ENCODE measurements at places on chromosomes 6 and 20. TPM values are rescaled to one million over a fixed set of nuclear protein-coding genes. Genes with fewer than 3 reads are reported as not detected.

DNA sequence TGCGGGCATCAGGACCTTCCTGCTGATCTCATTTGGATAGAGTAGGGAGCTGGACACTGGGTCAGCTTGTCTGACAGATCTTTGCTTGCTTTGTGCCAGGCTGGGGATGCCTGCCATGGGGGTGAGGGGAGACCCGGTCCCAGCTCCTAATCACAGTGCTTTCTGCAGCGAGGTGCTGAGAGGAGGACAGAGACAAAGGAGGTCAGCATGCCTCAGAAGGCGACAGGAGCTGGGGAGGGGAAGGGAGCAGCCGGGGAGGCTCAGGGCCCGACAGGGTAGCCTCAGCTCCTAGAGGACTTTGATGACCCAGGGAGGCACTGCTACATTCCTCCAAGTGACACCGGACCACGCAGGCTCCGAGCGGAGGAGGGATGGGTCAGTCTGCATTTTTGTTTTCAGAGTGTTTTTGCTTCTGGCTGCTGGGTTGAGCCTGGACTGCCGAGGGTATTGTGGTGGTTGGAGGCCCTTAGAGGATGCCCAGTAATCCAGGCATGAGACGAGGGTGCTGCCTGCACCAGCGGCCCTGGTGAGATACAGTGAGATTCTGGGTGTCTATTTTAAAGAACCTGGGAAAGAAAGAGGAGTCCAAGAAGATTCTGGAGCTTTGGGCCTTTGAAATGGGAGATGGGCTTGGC, 7.8 kb downstream of the RBM38 start:
- DNase-seq = no peak

DNA sequence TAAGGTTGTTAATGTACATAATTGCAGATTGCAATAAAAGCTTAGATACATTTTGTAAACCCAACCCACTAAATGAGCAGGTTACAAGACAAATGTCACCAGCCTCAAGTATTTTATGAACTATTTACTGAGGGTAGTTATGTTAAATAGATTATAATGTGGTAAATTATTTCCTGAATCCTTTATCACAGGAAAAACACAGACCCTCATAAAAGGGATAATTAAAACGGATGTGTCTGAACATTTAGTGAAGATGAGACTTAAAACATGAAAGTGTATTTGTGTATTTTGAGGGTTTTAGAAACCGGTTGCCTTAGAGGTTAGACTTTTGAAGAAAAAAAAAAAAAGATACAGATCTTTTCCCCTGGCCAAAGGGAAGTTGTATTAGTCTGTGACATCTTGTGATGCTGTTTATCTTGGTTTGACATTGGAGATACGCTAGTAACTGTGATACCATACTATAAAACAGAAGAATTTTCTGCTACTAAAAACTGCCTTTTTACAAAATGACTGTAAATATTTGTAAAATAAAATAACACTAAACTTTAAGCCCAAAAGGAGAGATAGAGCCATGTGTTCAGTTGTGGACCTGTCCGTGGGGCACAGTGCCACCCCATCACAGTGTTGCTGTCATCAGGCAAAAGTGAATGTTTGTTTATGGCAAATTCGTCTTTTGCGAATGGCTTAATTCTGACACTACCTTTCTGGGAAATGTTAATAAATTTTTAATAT, 9.7 kb downstream of the DYNLT1 start:
- no peak for DNase-seq

The GCNT2 gene
- total RNA-seq = 2.1 TPM

The SPEF1 gene
- 0.17 TPM for total RNA-seq

DNA sequence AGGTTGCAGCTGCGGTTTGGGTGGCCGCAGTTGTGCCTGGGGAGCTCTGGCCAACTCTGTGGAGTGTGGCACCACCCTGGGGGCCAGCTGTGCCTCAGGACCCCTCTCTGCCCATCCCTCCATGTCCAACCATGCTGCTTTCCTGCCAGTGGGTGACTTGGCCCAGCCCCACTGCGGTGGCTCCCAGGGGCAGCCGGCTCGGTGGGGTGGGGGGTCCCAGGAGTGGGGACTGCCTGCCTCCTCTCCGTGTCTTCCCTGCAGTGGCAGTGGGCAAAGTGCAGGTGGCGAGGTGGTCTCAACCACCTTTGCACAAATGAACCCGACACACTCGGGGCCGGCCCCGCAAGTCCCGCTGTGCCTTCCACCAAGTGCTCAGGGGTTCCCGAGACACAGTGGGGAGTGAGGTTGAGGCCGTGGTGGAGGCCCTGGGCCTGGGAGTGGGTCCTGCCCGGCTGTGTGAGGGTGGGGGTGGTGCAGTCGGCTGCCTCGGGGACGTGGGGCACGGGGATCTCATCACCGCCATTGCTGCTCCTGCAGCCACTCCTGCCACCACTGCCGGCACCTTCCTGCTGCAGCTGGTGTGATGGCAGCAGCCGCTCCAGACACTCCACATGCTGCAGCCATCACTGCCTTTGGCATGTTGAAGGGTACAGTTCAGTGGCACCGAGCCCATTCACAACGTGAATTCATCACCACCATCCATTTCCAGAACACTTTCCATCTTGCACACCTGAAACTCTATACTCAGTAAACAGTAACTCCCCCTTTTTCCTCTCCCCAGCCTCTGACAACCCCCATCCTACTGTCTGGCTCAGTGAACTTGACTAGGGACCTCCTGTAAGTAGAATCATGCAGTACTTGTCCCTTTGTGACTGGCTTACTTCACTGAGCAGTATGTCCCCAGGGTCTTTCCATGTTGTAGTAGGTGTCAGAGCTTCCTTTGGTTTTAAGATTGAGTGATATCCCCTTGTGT, 10.7 kb upstream of the SLCO4A1 start:
- DNase-seq = no peak

The YTHDF1 gene
- 12.8 TPM for total RNA-seq

GRCh38 chr20:32155017-32155981, 45.8 kb downstream of the TM9SF4 start:
- DNase-seq = peak; percentile 75

- DNase-seq = peak; percentile 25
Measured at GRCh38 chr6:162156146-162156545, 571.4 kb downstream of the PRKN start.

The MCHR2 gene
- not detected for total RNA-seq

- no peak for DNase-seq
Measured at GRCh38 chr20:14214046-14214445, 123.4 kb downstream of the FLRT3 start.

The CTAGE9 gene
- not detected for total RNA-seq

DNA sequence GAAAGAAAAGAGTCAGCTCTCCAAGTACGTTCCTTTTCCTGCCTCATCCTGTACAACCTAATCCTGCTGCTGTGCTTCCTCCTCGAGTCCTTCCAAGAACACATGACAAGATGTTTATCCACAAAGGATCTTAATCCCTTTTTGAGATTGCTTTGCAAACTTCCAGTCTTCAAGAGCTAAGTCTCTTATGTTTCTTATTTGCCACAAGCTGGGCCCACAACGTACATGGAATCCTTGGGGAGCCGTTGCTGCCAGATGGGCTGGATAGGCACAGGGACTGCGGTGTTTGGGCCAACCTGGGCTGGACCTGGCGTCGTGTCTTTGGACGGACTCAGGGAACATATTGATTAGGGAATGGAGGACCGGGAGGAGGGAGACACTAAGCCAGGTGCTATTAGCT, 79.7 kb upstream of the AFDN start:
- no peak for DNase-seq

The TRIM40 gene
- not detected for total RNA-seq

- DNase-seq = no peak
Measured at GRCh38 chr6:82370788-82371187, 7.2 kb downstream of the TPBG start.

The ILRUN gene
- total RNA-seq = 60.1 TPM

The RAD21L1 gene
- not detected for total RNA-seq

- DNase-seq = no peak
Measured at GRCh38 chr6:130148181-130148580, 74.6 kb downstream of the SAMD3 start.

DNA sequence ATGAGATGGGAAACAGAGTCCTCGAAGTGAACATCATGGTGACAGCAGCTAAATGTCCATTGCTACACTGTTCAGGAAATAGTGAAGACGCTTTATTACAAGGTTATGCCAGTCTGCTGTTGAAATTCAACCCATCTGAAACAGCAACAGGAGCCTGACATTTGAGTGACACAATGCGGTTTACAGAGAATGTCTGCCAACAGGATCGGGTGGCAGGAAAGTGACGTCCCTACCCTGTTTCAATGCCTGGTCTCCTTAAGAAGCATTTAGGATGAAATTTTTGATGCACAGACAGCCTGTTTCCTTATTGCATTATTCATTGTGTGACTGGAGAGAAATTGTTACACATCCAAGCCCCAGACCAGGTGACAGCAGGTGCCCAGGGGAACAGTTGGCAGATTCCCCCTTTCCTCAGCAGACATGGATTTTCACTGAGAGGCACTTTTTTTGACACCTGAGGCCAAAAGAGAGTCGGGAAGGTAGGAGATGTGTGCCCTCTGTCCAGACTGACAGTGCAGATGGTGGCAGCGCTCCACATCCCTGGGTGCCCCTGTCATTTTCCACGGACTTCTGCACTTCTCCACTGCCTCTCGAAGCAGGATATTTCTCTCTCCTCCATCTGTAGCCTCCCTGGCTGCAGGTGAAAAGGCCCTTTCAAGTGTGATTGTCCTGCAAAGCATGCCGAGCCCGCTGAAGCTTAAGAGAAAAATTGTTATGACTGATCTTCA, 87.9 kb downstream of the BFSP1 start:
- no peak for DNase-seq

The HEY2 gene
- total RNA-seq = not detected

DNA sequence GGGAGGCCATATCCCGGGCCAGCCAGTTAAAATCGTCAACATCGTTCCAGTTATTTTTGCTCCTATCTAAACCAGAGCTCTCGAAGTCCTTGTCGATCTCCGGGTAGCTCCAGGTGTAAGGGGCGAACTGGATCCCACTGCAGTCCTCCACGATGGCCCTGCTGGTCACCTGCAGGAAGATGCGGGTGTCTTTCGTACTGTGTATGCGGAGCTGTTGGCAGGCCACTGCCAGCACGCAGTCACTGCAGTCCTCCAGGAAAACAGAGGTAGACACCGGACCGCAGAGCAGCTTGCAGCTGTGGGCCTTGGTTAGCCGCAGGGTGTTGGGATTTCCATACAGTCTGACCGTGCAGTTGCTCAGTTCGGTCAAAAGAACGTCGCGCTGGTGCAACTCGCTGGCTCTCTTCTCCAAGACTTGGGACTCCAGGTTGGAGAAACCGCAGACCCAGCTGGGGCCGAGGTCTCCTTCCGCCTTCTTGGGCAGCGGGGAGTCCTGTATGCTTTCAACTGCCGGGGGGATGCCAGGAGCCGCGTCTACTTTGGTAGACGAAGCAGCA, 742 bp downstream of the TBCC start:
- peak; percentile 43 for DNase-seq
